Choroid plexus epithelial cell (primary cell): ENCODE measurements at places on chromosomes 3 and 15.
A peak's percentile ranks its signal among the peaks of the same experiment; 100 is the strongest.

DNA sequence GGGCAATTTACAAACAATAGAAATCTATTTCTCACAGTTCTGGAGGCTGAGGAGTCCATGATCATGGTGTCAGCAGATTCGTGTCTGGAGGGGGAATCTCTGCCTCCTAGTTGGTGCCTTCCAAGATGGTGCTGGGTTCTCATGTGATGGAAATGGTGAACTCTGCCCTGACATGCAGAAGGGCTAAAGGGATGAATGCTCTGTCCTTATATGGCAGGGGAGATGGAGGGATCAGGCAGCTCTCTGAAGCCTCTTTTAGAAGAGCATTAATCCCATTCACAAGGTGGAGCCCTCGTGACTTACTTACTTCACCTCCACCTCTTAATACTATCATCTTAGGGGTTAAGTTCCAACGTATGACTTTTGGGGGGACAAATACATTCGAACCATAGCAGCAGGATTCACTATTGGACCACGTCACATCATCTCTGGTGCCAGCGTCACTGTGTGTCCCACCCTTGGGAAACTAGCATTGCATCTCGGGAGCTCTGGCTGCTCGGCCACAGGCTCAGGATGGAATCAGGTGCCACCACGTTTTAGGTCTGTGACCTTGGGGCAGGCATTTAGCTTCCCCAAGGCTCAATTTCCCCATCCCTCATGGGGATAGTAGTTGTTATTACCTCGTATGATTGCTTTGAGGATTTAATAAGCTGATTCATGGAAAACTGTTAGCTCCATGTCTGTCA, 53.0 kb downstream of the SV2B start:
- no peak for DNase-seq

DNA sequence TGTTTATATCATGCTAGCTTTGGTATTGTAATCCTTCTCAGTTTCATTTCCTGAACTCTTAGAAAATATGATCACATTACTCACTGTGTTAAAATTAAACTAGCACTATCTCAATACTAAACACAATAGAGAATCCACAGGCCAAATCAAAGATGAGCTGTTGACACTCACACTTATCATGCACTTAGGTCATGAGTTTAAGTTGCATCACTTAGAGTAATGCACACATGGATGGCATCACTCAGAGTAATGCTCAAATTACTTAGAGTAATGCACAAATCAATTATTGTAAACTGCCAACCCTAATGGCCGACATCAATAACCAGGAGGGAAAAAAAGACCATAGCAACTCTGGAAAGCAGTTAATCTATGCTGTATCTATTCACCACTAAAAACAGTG, 40.0 kb upstream of the MCF2L2 start:
- no peak for DNase-seq

GRCh38 chr3:57890874-57891273, 117.3 kb upstream of the FLNB start:
- peak; percentile 53 for DNase-seq

DNA sequence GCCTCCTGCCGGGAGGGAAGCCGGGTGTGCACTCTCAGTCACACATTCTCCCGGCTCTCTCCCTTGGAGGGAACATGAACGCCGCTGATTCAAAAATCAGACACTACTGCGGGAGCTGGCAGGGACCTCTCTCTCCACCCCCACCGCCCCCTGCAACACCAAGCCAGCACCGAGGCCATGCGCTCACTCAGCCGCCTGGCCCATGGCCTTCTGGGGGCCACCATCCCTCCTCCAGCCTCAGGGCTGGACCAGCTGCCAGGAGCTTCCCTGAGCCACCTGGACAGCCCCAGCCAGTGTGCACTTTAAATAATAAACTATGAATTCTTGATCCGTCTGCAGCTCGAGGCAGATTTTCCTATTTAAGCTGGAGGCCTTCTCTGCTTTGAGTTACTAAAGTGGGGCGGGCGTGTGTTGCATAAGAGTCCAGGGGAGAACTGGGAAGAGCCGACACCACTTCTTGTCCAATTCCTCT, 30.6 kb downstream of the ADAMTS17 start:
- DNase-seq: no peak

- DNase-seq: no peak
Measured at GRCh38 chr3:67995206-67995605, 340.8 kb upstream of the SUCLG2 start.

DNA sequence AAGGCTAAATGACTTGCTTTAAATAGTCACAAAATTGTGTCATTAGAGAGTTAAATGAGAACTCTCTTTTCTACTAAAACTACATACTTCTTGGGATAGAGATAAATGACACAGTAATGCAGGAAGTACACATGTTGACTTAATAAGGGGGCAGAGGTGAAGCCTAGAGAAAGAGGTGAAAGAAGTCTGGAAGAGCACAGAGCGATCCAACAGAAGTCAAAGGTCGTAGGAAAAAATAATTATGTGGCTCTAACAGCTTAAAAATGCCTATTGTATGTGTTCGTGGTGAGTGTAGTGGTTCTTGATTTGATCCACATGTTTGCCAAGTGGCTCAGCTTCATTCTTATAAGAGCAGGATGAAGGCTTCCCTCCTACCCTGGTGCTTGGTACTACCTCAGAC, 61.7 kb downstream of the TMEM212 start:
- peak; percentile 16 for DNase-seq

- DNase-seq: no peak
Measured at GRCh38 chr3:112974894-112975293, at the start of gene CD200R1. TSS of gene CD200R1 (minus strand) at chr3:112975103. CDS start at chr3:112974857, 246 bp downstream.

GRCh38 chr3:160106905-160107861, 118.0 kb upstream of the C3orf80 start:
- no peak for DNase-seq

- DNase-seq: no peak
Measured at GRCh38 chr3:40669176-40669575, 144.4 kb downstream of the ZNF621 start.

DNA sequence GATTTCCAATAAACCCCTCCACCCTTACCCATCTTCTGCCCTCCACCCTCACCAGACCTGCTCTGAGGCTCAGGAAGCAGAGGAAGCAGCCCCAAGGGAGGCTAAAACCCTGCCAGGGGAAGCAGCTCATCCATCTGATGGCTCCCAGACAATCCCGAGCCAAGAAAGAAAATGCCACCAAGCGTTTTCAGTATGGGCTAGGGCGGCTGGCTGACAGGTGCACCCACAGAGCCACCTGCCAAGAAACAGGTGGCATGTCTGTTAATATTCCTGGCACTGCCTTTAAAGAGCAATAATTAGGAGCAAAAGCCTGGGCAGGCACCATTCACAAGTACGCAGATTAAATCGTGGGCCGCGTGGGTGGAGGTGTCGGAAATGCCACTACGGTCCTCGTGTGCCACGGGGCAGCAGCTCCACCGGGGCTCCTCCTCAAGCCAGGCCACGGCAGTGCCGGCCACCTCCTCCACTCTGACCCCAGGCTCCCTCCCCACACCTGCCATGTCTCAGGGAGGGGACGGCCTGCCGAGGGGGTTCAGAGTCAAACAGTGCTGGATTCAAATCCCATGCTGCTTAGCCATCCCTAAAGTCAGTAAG, 23.9 kb upstream of the GRIP2 start:
- DNase-seq: no peak

DNA sequence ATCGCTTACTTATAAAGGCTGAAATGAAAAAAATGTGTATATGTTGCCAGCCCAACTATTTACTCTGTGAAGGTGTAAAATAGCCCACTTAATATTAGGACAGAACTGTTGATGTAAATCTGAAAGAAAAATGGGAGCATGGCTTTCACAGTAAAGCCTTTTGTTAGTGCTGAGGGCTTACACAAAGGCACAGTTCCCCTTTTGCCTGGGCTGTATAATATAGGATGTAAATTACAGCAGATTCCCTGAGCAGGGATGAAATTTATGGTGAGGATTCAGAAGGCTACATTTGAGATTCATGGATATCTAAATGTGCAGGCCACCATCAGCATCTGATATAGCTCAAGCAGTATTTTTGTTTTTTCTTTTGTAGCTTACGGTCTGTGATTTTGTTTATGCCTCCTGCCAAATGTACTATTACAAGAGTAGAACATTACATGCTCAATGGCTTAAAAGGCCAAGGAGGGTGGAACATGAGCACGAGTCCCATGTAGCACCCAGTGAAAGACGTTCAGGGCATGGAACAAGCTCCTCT, 109.1 kb upstream of the ATP10A start:
- no peak for DNase-seq

DNA sequence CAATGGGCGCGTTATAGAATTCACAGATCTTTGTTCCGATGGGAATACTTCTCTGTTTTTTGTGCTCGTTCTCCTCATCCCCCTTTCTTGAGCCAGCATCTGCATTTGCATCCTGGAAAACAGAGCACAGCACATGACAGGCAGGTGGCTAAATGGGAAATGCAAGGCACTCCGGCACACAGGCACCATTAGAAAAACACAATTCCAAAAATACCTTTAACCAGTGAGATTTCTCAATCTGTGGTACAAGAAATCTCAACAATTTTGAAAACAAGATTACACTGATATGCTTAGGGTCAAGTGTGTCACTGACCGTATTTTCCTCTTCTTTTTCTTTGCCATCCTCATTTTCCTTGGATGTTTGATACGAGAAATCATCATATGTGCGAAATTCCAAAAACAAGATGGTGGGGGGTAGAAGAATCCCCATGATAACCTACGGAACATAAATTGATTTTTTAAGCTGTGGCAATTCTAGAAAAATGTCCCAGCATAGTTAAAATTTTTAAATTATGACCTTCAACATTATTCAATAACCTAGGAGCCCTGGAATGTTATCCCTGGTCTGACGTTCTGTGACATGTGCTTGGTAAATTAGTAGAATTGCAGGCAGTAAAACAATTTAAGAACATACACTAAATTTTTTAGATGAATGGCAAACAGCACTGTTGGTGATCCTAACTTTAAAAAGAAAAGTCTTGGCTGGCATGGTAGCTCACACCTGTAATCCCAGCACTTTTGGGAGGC, 46.5 kb upstream of the MTMR10 start:
- no peak for DNase-seq

- DNase-seq: peak; percentile 42
Measured at GRCh38 chr3:193016437-193016901, 98.8 kb upstream of the MB21D2 start.

DNA sequence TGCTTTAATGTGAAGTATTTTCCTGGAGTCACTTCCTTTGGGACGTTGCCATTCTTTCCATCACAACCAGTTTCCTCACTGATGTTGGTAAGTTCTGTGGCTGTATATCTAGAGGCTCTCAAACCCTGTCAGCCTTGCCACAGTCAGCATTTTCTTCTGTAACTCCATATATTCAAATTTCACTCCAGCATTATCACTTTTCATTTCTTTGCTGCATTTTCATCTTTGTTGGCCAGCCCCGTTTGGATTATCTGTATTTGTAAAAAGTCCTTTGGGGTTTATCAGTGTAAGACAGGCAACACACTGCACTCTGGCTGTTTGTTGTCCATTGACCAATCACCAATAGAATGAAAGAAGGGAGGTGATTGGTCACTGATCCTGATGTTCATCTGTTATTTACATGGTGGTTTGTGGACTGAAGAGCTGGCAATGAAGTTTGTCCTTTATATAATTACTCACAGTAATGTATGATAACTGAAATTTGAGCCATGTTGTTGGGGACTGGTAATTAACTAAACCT, 20.3 kb downstream of the GMPS start:
- DNase-seq: peak; percentile 75

DNA sequence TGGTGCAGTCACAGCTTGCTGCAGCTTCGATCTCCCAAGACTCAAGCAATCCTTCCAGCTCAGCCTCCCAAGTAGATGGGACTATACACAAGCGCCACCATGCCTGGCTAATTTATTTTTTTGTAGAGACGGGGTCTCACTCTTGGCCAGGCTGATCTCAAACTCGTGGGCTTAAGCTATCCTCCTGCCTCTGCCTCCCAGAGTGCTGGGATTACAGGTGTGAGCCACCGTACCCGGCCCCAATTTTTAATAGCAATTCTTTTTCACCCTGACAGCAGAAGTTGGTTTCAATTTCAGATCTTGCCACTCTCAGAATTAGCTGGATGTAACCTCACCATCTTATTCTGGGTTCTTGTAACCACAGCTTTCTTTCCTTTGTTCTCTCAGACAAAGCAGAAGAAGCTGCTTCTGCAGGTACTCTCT, 64.8 kb downstream of the TRIM71 start:
- DNase-seq: no peak

GRCh38 chr3:13281507-13282357, 138.4 kb downstream of the NUP210 start:
- DNase-seq: no peak

DNA sequence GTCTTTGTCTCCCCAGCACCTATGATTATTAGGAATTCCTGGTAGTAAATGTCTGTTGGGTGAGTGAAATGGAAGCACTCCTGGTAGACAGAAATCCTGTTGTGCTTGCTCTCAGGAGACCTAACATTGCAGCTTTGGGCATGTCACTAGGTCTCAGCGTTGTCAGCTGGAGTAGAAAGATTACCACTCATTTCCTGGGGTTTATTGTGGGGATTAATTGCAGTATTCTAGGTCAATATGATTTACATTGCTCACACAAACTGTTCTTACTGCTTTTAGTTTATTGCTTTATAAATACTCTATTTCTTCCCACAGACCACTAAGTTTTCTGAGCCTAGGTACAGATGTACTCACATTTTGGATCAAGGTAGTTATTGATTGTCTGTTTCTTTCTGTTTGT, 5.1 kb downstream of the TSEN2 start:
- DNase-seq: no peak

GRCh38 chr15:70557521-70558258, 205.7 kb downstream of the UACA start:
- DNase-seq: no peak

DNA sequence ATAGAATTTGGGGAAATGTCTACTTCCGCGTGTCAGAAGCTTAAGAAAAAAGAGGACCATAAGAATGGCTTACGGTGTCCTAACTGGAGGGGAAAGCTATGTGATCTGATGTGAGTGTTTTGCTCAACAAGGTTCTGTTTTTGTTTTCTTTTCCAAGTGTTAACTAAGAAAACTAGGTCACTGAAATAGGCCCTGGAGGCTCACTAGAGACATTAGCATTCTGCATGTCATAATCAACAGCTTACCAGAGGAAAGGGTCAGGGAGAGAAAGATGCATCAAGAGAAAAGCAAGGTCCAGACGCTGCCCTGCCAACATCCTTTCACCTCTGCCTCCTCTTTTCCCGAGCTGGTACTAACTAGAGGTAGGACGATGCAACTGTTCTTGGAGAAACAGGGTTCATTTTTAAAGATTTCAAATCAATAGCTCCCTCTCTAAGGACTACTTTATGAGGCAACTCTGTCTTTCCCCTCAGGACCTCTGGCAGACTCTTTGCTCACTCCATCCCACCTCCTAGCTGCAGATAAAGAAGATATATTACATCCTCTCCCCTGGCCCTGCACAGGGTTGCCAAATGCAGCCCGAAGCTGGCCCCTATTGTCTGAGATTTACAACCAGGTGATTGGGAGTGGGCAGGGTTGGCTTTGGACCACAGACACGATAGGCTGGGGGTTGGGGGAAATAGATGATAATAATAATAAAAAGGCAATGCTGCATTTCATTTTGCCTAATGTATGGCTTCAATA, 209.9 kb upstream of the SLC2A2 start:
- no peak for DNase-seq

- DNase-seq: no peak
Measured at GRCh38 chr3:126914226-126914625, 68.7 kb upstream of the PLXNA1 start.
